ENCODE measurements at places on chromosomes 2 and 18.

DNA sequence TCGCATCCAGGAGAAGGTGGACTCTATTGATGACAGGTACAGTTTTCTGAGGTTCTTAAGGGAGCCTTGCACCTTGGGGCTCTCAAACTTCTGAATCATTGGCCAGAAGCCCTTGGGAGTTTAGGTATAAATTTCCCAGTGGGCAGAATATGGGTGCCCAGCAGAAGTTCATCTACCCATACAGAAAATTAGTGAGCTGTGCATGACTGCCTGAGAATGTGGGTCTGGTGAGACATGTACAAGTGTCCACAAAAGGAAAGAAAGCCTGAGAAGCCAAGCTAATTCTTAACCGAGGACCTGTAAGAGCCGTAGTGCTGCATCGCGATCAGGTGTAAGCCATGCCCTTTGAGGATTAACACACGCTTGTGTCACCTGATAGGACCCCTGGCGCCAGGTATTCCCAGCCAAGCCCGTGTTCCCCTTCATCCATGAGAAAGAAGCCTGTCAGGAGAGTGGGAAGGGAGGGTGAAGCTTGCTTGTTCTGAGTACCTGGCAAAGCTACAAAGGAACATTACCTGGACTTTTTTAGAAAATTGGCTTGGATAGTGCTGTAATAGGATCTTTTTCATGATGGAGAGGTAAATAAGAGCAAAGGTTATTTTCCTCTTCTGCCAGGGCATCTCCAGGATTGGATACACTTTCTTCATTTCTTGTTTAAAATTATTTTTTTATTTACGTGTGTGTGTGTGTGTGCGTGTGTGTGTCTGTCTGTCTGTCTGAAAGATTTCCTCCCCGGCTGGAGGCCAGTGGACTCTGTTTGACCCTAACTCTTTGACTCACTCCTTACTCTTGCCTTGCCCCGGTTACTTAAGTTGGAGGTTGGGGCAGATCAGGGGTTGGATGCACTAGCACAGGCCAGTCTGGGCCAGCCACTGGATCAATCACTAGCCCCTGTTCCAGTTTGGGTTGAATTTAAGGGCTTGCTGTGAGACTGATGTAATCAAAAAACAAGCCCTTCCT, 90.4 kb upstream of the EML6 start:
- no peak for DNase-seq

- no peak for DNase-seq
Observed at GRCh38 chr2:232662486-232663260, 29.3 kb downstream of the EFHD1 start.

DNA sequence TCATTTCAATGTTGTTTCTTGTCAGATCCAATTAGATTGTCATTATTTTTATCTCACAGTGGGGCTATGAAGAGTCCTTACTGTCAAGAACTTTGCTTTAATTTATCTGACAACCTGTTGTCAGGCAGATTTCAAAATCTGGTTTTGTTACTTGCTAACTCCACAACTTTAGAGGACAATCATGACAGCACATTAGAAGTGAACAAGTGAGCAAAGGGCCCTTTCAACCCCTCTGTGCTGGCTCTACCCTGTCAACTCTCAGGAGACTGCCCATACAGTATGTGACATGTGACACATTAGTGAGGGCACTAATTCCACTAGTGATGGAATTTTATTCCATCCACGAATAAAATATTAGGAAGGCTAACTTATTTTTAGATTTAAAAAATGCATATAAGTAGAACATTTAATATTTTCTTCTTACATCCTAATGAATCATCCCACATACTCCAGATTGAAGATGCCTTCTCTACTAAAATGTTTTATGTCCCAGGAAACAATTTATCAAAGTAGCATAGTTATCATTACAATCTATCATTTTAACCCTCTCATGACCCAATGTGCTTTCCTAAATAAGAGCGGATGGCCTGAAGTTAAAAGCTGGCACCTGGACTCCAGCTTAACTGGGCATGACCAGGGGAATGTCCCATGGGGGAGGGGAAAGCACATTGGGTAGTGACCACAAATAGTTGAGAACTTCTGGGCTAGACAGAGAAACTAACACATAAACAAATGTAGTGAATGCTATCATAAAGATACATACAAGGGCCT, 97.6 kb upstream of the PPP1CB start:
- DNase-seq: no peak

GRCh38 chr2:104583811-104584210, 270.1 kb upstream of the POU3F3 start:
- no peak for DNase-seq

DNA sequence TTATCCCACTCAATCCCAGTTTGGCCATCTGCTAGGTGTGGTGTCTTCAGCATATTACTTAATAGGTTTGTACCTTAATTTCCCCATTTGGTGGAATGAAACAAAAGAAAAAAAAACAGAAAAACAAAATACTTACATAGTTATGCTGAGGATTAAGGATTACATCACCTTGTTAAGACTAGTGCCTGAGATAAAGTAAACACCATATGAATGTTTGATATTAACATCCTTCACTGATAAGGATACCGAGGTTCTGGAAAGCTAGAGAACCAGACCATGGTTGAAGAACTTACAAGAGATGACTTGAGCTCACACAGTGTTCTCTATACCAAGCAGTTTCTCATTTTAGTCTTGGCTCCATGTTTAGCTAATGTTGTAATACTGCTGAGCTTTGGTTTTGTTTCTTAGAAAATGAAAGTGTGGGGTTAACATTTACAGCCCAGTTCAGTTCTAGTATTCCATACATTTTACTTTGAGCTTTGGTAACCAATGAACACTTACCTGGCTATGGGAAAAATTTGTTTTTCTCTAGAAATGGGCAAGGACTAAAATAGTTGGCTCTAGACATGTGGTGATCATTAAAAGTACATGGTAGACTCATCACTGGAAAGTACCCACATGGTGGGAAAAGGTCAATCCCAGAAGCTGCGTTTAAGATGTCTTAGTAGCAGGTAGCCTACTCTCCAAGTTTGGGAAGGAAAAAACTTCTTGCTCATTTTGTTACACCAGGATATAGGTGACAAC, 5.8 kb upstream of the GPD2 start:
- no peak for DNase-seq

GRCh38 chr2:71706836-71707235, 253.5 kb downstream of the DYSF start:
- DNase-seq: no peak

DNA sequence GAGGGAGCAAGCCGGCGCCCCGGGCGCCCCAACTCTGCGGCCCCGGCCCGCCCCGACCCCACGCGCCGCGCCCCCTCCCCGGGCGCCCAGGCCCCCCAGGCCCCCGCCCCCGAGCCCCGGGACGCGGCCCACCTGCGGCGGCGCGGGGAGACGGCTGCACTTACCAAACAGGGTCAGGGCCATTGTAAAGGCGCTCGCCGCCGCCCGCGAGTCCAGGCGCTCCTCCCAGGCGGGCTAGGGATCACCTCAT, 526 bp downstream of the CHN1 start:
- no peak for DNase-seq

GRCh38 chr2:69465513-69466456, 28.6 kb upstream of the NFU1 start:
- DNase-seq: no peak

DNA sequence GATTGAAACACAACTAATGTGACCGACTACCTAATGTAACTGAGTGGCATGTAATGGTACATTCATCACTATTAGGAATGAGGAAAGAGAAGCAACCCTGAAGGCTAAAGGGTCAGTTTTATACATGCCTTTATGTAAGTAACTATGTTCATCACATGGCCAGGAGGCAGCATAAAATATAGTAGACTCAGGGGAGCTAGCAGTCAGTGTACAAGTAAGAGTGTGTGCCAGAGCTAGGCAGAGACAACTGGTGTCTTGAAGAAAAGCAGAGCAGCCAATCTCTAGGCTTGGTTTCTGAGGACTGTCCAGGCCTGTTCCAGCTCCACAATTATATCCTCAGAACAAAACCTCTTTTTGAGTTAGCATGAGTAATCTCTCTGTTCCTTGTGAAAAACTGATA, 18.1 kb downstream of the SMAD2 start:
- no peak for DNase-seq

GRCh38 chr2:48707466-48707865, 48.1 kb downstream of the LHCGR start:
- DNase-seq: no peak

- no peak for DNase-seq
Observed at GRCh38 chr2:96073170-96073775, 38.6 kb upstream of the GPAT2 start.

GRCh38 chr18:3615374-3615985, 165.5 kb downstream of the TGIF1 start:
- DNase-seq: no peak

GRCh38 chr2:57313678-57314077, 732.9 kb upstream of the VRK2 start:
- DNase-seq: no peak

DNA sequence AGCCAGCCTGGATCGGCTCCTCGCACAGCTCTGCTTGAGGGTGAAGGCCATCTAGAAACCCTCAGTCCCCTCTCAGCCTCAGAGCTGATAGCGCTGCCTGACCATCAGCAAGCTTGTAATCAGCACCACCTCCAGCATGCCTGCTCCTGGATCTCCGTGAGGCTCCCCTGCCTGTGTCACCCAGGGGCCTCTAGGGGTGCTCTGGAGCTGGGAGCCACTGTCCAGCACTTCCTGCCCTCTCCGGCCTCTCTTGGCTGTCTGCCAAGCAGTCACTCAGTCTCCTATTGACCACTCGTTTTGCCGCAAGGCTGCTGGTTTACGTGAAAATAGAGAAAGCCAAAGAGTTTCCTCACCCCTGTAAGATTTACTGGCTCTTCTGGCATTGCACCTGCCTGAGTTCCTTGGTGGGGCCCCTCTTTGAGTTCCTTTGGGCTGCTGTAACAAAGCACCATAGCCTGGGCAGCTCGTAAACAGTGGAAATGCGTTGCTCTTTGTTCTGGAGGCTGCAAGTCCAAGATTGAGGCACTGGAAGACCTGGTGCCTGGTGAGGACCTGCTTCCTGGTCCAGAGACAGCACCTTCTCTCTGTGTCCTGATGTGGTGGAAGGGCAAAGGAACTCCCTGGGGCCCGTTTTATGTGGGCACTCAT, 17.9 kb downstream of the CAPN10 start:
- DNase-seq: peak; percentile 68

- DNase-seq: no peak
Observed at GRCh38 chr2:152617456-152618192, 99.6 kb downstream of the PRPF40A start.

DNA sequence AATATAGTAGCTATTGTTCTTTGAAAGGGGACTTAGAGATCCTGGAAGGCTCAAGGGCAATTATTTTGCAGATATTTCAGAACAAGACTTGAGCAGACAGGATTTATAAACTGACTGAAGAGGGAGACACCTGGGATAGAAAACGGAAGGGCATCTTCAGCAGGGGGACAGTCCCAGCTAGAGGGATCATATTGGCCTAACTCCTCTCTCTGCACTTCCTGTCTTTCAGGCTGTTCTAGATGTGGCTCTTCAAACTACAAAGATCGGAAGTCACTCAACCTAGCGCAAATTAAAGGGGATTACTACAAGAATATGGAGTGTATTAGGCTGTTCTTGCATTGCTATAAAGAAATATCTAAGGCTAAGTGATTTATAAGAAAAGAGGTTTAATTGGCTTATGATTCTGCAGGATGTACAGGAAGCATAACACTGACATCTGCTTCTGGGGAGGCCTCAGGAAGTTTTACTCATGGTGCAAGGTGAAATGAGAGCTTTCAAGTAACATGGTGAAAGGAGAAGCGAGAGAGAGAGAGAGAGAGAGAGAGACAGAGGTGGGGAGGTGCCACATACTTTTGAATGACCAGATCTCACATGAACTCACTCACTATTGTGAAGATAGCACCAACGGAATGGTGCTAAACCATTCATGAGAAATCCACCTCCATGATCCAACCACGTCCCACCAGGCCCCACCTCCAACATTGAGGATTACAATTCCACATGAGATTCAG, 5.3 kb upstream of the CTIF start:
- DNase-seq: no peak

DNA sequence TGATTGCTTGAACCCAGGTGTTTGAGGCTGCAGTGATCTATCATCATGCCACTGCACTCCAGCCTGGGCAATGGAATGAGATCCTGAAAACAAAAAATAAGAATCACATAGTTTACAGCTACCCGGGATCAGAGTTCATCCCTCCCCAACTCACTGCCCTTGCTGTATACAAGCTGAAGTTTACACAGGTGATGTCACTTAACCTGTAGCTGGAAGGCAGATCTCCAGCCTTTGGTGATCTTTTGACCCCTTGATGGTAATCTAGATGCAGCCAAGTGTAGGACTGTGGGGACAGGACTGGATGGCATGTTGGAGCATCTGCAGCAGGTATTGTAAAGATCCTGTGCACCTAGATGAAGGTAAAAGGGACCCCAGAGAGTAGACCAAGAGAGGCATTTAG, 66.7 kb upstream of the SLC14A2 start:
- DNase-seq: no peak

GRCh38 chr2:149050188-149050587, 11.7 kb downstream of the LYPD6B start:
- no peak for DNase-seq

DNA sequence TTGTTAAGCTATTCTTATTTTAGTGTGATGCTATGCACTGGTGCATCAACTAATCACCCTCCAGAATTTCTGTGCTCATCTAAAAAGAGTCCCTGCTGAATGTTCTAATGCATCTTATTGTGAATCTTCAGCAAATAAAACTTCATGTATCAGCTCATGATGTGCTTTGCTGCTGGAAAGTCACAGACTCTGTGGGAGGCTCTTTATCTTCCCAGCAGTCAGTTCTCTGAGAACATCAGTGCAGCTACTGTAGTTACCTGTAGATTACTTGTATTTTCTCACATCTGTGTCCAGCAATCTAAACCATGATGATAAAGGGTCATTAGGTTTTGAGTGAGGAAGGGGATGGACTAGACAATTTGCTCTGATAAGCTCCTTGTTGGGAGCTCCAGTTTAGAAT, 141.6 kb upstream of the SP3 start:
- DNase-seq: no peak

GRCh38 chr2:70710038-70710690, 57.8 kb downstream of the ADD2 start:
- DNase-seq: no peak

DNA sequence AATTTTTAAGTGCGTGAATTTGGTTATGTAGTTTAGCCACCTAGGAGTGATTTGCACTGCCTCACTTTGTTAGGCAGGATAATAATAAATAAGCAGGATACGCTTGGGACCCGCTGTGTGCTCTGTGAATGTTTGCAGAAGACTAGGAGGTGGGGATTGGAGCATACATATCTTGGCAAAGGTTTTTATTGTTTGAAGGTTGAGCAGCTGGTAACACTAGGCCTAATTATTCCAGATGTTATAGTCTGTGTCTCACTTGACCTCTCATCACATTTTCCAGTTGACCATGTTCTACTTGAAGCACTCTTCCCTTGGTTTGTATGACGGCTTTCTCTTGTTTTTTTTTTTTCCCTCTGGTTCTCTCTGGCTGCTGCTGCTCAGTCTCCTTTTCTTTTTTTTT, 42.7 kb downstream of the FHOD3 start:
- no peak for DNase-seq

DNA sequence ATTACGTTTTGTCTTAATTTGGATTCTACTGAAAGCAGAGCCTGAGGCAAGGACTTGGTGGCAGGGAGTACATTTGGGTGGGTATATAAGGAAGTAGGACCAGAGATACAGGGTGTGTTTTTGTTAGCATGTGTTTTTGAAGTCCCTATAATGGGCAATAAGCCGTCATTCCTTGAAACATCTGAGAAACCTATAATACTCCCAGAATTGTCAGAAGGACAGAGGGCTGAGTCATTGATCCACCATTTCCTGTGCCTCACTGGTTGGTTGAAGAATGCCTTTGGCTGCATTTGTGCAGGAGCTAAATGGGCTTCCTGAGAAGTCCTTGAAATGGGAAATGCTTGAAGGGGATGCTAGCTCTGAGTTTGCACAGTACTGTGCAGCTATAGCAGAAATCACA, 281.8 kb upstream of the ZEB2 start:
- no peak for DNase-seq
